Activated CD8-positive, alpha-beta memory T cell treated with anti-CD3 and anti-CD28 coated beads for 4 hours (primary cell): ENCODE measurements at places on chromosomes 1 and 21.

DNA sequence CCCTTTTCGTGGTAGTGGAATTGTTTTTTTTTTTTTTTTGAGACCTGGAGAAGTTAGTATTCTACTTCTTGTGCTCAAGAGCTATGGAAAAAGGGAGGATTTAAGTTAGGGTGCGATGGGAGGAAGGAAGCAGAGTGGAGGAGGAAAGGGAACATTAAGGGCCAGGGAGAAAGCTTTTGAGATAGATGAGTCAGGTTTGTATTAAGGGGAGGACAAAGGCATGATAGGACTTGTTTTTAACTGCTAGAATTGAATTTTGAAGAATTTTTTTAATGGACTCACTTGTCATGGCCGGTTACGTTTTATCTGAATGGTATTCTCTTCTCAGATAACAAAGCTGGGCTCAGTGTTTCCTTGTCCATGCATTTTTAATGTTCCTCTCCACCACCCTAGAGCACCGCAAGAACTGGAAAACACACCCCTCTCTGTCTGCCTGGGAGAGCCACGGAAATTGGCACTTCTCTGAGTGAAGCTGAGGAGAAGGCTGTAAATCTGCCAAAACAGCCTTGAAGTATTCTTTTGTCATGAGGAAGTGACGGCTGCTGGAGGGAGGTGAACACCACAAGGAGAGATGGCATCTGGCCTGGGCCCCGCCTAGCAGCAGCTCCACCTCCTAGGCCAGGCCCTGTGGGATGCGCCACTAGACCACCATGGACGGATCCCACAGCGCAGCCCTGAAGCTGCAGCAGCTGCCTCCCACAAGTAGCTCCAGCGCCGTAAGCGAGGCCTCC, 3.5 kb downstream of the NIPAL3 start:
- no peak for DNase-seq

DNA sequence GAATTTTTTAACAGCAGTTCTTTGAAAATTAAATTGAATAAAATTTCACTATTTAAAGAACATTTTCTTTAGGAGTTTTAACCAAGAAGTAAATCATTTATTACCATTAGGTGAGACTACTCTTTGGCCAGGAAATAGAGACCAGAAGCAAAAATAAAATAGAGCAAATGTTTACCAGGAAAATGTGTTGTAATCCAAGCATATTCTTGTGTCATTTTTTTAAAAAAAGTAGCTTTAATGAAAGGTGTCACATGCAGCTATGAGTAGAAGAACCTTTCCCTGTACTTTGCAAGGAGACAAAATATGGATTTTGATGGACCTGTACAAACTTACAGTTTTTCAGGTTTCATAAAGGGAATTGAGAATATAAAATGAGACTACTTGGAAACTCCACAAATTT, 140.8 kb downstream of the NFIA start:
- no peak for DNase-seq

- DNase-seq = no peak
These were observed 38.5 kb upstream of the C1orf105 start for GRCh38 chr1:172381946-172382345.

- no peak for DNase-seq
These were observed 4.3 kb upstream of the MX2 start for GRCh38 chr21:41357546-41357945.

DNA sequence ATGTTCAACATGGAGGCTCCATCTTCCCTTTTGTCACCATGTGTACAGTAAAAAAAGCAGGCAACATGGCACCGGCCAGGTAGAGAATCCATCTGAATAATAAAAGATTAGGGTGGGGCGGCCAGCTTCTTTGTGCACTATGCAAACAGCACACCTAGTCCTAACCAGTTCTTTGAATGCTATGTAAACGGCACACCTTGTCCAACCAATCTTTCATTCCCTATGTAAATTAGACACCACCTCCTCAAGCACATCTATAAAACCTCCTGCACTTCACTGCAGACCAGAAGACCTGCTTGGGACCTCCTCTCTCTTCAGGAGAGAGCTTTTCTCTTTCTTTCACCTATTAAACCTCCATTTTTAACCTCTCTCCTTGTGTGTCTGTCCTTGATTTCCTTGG, 28.2 kb downstream of the TFB2M start:
- no peak for DNase-seq

GRCh38 chr1:98865796-98866195, 138.9 kb downstream of the PLPPR5 start:
- DNase-seq = no peak

DNA sequence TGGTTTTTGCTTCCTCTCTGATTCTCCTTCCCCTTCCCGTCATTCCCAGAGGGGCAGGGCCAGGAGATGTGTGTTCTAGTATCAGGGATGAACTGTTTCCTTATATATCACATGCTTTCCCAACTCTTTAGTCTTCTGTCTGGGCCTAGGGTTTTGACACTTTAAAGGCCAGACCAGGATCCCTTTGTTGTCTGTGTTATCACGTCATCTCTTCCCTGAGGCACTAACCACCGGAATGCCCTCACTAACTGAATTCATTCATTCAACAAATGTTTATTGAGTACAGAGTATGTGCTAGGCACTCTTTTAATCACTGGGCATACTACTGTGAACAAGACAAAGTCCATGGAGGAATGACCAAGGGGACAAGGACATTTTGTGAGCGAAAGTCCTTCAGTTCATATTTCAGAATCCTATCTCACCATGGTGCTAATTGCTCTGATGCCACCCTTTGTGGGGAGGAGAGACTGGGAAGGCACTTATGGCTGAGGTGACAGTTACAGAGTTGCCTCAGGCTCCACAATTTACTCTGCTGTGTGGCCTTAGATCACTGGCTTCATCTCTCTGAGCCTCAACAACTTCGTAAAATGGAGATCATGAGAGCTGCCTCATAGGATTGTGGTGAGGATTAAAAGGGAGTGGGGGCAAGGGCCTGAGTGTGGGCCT, 12.0 kb upstream of the ZNF362 start:
- no peak for DNase-seq

DNA sequence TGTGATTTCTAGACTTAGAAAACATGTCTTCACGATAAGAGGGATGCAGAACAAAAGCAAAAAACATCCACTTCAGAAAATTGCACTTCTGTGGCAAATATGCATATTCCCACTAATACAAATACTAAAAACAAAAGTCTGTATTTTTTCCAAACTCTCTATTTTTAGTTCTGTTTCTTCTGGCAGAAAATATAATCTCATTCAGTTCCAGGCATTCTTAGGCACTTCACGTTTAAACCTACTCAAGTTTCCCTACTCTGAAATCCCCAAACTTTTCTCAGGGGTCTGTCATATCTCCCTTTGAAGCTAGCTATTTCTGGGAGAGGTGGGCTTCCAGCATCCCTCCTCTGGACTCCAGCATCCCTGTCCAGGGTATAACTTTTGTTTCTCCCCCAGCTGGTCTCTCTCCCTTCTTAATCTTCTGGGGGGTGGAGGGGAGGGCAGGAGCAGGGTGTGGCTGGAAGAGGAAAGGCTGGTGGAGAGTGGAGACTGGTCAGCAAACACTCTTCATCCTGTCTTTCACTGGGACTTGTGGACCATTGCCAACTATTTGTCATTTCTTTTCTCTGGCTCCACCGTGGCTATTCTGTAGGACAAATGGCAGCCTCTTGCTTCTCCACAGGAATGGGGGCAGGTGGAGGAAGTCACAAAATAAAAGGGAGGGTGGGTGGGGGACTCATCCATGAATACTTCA, 19.6 kb upstream of the NCF2 start:
- DNase-seq = no peak

GRCh38 chr1:97780884-97781283, 139.9 kb downstream of the DPYD start:
- no peak for DNase-seq
